ENCODE measurements at places on chromosomes 5 and 9.

DNA sequence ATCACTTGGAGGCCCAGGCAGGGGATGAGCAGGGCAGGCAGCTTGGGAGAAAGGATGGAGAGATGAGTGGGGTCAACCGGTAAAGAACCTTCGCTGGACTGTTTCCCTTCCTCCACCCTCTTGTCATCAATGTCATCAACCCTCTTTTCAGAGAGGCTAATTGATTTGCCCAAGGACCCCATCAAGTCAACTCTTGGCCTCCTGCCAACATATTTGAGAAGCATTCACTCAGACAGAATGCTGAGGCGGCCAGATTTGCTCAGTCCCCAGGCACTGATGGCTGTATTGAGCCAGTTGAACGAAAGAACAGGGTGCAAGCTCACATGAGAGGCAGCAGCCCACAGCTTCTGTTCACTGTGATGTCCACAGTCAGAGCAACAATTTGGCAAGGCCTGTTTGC, 193.5 kb downstream of the RFK start:
- no peak for DNase-seq

DNA sequence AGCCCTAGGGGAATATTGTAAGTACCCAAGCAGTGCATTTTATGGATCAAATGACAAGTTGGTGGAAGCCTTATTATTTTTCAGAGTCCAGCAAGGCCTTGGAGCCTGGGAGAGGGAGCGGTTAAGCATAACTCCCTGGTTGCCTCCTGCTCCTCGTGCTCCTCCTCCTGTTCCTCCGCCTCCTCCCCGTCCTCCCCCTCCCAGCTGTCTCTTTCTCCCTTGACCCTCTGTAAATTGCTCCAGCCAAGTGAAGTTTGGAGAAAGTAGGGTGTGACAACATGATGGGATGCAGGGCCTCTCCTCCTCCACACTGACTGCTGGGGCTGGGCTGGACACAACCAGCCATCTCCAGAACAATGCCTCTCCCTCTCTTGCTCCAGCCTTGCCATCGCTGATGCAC, 586.9 kb downstream of the CCDC171 start:
- no peak for DNase-seq

DNA sequence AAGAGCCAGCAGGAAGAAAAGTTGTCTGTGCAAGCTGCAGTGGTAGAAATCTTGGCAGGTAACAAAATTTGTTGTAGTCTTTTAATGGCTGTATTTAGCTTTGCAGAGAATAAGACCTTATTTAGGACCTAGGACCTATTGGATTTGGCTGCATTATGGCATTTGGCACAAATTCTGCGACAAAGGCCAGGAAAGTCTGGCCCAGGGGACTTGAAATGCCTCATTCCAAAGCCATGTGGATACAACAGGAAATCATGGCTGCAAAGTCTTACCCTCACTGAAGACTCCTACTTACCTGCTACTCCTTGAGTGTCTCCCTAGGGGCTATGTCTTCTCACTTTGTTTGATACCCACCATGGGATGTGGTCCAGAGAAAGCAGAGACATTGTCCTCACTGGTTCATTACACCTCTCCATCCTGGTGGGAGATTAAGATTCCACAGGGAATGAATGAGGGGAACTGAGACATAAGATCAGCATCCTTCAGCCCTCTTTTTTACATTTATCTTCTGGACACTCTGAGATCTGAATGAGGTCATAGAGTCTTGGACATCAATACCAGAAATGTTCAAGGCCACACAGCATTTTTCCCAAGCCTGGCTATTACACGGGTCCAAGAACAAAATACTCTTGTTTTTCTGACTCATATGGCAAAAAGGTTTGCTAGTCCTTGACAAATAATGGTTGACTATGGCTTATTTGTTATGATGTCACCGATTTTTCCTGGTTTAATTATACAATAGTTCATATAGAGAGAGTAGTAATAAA, 119.4 kb downstream of the PDE8B start:
- DNase-seq: no peak

GRCh38 chr5:124719113-124719967, 27.1 kb downstream of the ZNF608 start:
- no peak for DNase-seq

- no peak for DNase-seq
Measured at GRCh38 chr5:67215519-67216471, 19.2 kb upstream of the CD180 start.

- no peak for DNase-seq
Measured at GRCh38 chr5:158039441-158039840, 180.5 kb upstream of the CLINT1 start.

DNA sequence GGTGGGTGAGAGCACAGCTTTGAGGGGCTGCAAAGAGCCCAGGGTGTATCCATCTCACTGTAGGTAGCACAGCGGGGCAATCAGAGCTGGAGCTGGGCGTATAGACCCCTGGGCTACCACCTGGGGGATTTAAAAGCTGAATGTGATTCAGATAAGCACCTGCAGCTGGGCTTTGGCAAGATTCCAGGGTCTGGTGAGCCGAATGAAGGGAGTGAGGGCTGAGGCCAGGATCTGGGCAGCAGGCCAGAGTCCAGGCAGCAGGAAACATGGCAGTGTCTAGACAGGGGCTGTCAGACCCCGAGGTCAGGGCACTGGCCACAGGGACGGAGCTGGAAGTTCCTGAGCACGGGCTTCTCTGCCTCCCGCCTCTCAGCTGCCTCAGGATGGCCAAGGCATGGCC, 8.7 kb downstream of the ASS1 start:
- no peak for DNase-seq

DNA sequence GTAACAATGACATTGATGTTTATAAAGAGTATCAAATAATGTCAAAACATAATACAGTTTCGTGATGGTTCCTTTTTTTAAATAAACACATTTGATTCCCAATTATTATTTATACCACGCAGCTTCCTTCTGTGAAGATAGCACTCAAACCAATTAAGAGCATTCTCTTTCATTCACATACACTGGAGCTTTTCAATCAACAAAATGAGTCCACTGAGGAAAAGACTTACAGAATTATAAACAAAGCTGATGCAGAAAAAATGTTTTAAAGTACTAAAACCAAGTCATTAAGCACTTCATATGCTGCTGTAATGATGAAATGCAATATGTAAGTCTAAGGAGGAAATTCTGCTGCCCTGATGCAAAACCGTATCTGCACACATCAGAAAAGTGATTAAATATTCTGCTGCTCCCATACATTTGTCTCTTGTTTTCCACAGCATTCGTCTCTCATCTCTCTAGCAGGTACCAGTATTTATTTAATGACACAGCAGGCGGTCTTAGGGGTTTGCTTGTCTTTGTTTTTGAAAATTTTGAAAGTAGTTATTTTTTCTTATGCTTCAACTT, 147.1 kb downstream of the CDH10 start:
- DNase-seq: no peak

DNA sequence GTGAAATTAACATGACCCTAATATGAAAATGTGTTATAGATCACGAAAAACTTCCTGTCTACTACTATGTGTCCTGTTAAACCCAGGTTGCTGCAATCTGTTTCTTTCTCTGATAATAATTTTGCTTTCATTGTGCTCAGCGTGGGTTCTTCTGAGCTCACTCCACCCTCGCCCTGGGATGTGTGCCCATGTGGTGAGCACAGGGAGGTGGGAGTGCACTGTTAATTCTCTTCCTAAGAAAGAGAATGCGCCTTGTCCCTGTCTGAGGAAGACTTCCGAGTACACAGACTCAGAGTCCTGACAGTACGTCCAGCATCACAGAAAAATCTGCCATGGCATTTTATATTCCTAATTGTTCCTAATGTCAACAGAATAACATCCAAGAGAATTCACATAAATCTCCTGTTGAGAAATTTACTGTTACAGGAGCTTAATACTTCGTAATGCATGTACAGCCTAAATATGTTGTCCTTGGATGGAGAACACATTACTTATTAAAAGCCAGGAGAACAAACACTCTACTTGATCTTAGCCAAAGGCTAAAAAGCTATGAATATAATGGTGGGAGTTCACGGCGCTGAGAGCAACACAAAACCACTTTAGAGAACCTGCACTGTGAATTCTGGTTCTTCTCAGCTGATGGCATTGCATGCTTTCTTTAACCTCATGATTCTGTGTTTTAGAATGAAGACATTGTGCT, 102.6 kb downstream of the PDE4D start:
- no peak for DNase-seq

GRCh38 chr5:139385061-139386049, 2.3 kb upstream of the SLC23A1 start:
- DNase-seq: no peak
